ENCODE measurements at places on chromosomes 4 and X.

- DNase-seq = no peak
These were observed 49.2 kb upstream of the TLR2 start for GRCh38 chr4:153634738-153635353.

DNA sequence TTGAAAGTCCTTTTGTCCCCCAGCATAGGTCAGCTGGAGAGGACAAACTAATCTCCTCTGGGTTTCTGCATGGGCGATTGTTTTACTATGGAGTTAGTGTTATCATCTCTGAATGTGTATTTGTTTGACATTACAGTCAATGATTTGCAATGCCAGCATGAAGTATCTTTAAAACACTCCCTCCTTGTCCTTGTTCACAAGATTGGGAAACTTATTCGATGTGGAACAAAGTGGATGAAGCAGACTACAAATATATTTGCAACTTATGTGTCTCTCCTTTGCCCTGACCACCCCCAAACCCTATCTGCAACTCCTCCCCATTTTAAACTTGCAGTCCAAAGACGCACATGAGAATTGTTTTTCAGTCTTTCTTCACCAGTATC lies 1.5 kb upstream of the PITX2 start:
- no peak for DNase-seq

DNA sequence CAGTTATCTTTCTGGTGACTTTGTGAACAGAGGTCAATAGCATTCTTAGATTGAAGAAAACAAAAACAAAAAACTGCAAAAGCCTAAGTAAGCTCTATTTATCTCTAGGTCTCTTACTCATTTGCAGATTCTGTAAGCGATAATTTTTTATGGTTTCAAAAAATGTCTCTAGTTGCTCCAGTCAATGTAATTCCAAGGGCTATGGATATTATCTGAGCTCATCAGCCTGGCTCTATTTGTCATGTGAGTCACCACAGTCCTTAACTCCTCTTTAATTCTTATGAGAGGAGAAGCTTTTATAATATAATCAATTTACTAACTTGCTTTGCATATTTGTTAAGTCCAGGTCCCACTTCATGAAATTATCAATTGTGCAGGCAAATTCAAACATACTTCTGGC lies 79.1 kb downstream of the NPFFR2 start:
- DNase-seq = no peak

DNA sequence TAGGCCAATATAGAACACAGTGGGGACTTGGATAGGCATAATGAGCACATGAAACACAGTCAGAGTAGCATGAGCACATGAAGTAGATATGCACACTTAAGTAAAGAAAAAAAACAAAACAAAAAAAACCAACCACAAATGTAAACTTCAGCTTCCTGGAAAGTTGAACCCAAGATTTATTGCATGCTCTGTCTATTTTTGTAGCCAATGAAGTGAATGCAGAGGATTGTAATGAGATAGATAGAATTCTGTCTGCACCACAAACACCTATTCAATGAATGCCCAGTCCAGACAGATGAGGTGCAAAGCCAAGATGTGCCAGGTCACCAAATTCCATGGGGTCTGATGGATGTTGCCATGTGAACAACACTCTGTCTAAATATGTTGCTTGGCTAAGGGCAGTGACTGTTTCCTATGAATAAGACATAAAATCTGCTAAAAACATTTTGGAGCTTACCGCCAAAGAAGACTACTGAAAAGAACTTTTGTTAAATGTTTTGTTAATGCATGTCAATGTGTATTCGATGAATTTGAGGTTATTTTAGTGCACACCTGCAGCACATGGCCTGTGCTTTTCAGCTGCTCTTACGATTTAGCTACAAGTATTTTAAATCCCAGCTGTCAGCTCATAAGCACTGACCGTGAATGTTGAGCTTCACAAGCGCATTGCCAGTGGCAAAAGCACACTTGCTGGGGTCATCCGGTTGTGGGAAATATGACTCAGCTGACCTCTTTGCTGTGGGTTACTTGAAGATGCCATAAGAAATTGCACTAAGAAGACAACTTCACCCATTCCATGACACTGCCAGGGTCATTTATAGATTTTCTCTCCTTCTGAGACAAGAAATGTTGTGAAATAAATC lies 374.8 kb upstream of the GNPDA2 start:
- DNase-seq = no peak

GRCh38 chrX:106919932-106920452 lies at the start of gene CLDN2:
Gene CLDN2 (plus strand): TSS chrX:106920402. CDS start chrX:106928229, 7,827 bp downstream.
- DNase-seq = no peak

GRCh38 chr4:128635141-128635954 lies 174.2 kb upstream of the JADE1 start:
- DNase-seq = no peak

DNA sequence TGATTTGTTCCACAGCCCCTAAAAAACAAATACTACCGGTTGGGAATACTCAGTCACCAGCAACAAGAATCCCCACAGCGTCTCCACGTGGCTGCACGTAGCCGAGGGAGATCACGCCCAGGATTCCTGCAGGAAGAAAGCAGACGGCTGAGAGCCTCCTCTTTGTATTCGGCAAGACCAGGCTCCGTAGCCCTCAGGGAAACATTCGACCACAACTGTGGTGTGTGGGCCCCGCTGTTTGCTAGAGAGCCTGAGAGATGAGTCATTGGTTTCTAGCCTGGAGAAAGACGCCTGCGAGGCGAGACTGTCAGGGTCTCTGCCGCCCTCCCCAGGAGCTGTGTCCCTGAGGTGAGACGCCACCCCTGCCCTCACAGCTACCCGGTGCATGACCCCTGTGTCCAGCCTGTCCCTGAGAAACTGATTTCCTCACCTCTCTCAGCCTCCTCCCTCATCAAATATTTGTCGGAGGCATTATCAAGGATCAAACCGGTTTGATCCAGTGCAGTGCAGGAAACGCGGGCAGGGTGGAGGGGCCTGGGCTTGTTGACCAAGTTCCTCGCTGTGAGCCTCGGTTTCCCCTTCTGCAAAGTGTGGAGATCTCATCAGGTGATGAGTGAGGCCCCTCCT lies 4.7 kb upstream of the S100P start:
- DNase-seq = peak; percentile 87

GRCh38 chr4:6018331-6018730 lies at the start of gene C4orf50:
Gene C4orf50 (minus strand): TSS chr4:6018431.
- DNase-seq = no peak

DNA sequence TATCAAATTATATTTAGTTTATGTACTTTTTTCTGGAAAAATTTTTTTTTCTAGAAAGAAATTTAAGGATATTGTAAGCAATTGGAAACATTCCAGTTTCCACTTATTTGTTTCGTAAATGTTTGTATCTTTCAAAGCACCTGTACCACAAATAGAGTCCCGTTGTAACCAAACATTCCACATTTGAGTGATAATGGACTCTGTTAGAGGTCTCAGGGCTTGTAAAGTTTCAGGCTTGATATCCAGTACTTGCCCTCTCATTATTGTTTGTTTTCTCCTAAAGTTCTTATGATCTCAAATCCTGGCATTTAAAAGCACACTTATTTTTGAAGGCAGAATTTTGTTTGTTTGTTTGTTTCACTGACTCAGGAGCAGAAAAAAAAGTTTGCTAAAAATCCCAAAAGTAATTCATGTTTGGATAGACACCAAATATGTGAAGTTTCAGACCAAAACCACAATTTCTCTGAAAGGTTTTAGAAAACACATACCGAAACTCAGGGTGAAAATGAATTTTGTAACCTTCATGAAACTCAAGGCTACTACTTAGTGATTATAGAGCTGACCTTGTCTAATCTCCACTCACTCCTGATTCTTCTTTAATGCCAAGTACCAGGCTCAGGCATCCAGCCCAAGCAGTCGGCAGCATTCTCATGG lies 5.7 kb upstream of the TMEM192 start:
- no peak for DNase-seq

DNA sequence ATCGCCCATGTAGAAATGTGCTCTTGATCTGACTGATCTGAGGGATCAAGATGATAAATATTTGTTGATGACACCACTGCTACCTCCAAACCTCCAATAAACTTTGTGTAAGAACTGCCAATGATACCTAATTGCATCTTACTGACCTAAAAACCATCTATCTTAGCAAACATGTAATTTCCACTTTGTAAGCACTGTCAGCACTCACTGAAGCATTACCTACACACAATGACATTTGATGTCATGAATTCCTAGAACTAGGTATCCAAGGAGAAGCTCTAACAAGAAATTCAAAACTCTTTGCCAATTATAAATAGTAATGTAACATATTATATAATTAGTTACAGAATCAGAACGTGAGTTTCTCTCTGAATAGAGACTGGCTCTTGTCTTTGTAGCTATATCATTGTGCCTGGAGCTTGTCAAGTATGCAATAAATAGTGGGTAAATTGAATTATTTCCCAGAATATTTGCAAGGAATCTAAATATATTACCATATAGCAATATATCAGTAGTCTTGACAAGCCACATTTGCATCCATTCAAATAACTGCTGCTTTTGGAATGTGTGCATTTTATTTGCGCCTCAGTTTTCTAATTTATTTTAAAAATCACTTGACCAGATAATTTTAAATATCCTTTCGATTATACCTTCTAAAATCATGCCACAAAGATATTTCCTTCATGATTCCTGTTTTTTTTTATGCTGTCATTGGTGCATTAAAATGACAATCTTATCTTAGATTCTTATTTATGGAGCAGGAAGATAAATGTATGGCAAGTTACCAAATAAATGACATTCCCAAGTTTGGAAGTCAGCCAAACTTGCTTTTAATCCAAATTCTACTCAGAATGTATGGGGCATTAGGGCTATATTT lies 232.3 kb upstream of the NEIL3 start:
- DNase-seq = no peak

Data from amniotic stem cell (primary cell).